ENCODE measurements at places on chromosomes 12 and 14.

GRCh38 chr12:93682846-93683261 lies 5.7 kb downstream of the CRADD start:
- no peak for DNase-seq

- DNase-seq, result no peak
Observed at GRCh38 chr14:51595881-51596455, 55.7 kb upstream of the FRMD6 start.

DNA sequence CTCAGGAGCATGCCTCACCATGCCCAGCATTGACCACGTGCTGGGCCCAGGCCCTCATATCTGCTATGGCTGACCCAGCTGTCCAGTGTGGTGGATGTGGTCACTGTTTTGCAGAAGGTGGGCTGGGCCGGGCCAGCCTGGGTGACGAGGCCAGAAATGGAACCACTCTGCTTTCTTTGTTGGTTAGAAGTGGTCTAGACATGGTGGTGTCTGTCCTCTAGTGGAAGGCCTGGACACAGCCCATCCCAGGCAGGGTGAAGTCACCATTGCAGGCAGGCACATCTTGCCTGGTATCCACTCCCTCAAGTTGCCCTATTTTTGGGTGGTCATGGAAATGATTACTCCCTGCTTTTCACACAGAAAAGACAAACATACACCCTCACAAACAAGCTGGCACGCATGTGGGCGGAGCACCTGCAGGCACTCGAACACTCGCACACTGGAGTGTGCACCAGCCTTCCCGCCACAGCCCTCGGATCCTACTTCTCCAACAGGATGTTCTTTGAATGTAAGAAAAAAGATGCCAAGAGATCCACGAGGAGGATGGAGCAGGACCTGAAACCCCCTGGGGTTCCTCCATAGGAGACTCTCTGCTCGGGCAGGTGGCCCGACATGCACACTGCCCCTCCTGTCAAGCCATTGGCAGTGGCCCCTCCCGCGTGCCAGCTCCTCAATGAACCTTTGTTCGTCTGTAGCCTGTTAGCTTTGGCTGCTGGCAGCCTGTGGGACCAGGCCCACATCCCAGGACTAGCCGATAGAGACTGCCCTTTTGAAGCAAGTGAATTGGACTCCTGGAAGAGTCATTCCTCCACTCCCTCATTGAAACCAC lies 38.4 kb downstream of the MLXIP start:
- DNase-seq, result no peak

DNA sequence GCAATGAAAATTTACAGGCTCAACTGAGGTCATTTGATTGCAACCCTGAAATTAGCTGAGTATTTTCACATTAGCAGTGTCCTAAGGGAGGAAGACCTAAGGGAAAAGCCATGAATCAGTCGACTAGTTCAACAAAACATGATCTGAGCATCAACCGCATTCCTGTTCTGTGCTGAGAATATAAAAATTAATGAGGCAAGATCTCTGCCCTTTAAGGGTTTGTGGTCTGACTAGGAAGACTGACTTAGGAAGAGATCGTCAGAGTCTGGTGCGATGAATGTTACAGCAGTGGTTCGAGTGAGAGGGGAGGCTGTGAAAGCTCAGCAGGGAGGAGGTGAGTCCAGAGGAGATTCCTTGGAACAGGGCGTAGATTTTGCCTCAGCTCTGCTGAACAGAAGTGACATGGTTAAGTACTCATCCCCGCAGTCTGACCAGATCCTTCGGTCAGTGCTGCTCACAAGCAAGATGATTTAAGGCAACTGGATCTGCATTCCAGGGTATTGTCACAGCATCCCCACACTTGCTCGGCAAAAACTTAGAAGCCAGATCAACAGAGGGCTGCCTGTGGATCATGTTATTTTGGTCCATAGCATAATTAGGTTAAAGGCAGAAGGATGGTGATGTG lies 49.6 kb downstream of the BMAL2 start:
- DNase-seq, result no peak

GRCh38 chr14:80942191-80942600 lies 658 bp upstream of the CEP128 start:
- DNase-seq, result no peak

GRCh38 chr14:59419303-59419702 lies 45.9 kb downstream of the GPR135 start:
- DNase-seq, result no peak

DNA sequence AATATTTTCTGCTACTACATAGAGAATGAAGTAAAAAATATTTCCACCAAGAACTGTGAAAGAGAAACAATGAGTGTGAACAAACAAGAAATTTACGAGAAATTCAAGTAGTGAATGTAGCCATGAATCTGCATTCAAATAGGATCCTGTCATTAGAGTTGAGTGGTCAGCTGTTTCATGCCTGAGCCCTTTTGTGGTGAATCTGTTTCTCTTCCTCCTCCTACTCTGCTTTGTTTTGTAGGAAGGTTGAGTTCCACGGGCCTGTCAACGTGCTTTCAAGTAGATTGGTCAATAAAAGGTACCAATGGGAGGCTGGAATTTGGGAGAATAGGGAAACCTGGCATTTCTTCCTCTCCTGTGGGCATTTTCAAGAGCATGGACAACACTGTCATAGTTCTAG lies 1749.6 kb upstream of the FLRT2 start:
- no peak for DNase-seq

DNA sequence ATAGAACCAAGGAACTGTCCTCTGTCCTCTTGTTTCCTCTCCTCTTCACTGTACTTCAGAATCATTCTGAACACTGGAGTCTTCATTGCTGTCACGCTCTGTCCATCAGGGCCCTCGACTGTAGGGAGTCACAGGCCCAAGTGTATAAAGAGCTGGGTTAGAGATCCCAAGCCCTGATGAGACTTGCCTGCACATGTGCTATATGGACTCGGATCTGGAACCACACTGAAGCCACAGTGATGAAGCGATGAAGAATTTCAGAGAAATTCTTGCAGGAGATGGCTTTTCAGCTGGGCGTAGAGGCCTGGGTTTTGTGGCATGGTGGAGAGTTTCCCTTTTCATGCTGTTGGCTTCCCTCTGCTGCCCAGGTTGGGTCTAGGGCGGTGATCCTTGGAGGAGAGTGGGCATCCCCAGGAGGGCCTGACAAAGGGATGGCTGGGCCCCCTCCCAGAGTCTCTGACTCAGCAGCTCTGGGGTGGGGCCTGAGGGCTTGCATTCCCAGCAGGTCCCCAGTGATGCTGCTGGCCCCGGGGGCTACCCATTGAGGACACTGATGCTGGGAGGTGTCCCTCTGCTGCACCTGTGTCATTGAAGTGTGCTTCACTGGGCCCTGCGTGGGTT lies 39.6 kb upstream of the YY1 start:
- no peak for DNase-seq

DNA sequence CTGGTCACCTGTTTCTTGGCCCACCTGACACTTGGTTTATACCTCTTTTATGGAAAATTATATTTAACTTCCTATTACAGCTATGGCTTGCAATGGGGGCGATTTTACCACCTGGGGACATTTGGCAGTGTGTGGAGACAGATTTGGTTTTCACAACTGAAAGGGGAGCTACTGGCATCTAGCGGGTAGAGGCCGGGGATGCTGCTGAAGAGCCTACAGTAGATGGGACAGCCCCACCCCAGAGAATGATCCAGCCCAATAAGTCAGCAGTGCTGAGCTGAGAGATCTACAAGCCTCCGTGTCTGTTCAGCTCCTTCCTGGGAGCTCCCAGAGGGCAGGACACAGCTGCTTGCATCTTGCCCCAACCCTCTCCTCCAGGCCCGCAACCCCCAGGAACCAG lies 302.8 kb downstream of the CACNA1C start:
- DNase-seq, result no peak

DNA sequence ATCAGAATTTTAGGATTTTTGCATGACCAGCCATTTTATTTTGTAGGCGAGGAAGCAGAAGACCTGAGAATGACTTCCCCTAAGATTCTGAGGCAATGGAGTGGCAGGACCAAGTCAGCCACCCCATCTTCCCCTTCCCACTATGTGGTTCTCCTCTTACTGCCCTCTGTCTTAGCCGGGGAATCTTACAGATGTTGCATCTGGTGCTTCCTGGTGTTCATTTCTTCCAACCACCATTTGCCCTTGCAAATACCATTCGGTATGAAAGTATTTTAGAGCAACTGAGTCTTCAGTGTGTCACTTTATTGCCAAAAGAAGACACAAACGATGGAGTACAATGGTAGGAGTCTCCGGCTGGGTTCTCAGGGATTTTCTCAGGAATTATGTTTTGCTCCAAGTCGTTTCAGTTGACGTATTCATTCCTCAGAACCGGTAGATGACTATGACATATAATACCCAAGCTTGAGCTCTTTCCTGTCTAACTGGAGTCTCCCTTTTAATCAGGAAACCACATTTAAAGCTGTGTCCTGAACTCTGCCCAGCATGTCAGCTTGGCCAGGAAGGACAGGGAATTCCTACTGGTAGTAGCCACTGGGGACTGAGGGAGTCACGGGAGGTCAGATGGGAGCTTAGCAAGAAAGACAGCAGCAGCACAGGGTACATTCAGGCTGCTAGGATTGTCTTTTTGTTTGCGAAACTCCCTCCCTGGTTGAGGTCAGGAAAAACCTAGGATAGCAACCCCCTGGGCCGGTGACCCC lies 87.0 kb downstream of the SAMD4A start:
- DNase-seq, result peak; percentile 66

- DNase-seq, result no peak
Observed at GRCh38 chr12:66236969-66237368, 48.0 kb downstream of the IRAK3 start.

DNA sequence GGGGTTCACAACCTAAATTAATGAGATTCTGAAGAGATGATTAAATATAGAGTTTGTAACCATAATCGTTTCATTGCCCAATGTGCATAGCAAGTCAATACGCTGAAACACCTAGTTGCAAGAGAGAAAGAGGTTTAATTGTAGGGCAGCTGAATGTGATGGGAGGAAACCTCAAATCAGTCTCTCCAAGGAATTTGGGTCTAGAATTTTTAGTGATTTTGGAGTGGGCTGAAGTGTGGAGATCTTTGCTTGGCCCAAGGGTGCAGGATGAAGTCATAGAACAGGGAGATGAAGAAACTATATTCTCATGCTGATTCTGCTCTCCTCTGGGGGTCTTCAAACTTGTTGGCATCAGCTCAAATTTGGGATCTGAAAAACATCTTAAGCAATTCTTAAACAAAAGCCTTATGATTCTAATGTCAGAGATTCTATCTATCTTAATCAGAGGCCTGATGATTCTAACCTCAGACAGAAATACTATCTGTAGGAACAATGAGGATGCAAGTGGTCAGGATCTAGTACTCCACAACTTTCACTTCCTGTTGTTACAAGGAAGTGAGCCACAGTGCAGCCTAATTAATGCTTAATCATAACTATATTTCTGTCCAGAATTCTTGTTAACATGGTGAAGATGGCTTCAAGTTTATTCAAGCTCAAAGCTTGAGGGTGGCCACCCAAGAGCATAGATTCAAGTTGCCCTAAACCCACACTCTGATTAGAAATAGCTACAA lies 80.2 kb upstream of the FUT8 start:
- no peak for DNase-seq

DNA sequence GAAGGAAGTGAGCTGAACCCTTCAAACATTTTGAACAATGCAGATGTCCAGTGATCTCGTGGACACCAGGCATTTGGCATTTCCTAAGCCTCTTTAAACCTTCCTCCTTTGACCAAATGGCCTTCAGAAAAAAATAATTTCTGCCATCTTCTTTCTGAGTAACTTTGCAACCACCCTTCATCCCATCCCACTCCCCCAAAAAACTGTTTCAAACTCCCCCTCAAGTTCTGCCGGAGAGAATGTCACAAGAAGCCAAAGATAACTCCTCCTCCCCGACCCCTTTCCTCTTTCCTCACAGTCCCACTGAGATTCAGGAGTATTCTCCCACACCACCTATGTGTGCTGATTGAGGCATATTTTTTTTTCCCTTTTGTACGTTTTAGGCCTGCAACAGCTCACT lies 1.7 kb downstream of the KSR2 start:
- DNase-seq, result no peak

GRCh38 chr12:944211-944610 lies 5.3 kb downstream of the RAD52 start:
- no peak for DNase-seq

- DNase-seq, result no peak
Observed at GRCh38 chr14:64394977-64395633, 7.0 kb downstream of the MTHFD1 start.

DNA sequence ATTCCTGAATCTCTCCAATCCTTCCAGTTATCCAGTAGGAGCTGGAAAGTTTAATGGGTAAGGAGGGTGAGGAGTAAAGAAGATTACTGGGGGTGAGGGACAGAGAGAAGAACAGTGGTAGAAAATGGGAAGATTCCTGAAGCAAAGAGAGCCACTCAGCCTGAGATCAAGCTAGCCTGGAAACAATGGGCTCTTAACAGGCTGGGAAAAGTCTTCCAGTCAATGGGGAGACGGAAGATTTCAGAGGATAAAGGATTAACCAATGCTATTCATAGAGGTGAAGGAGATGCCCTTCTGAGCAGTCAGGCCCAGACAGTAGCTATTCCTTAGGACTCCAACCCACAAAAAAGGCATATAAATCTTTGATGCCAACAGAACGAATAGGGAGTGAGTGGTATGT lies 14.8 kb downstream of the GDF11 start:
- DNase-seq, result no peak

DNA sequence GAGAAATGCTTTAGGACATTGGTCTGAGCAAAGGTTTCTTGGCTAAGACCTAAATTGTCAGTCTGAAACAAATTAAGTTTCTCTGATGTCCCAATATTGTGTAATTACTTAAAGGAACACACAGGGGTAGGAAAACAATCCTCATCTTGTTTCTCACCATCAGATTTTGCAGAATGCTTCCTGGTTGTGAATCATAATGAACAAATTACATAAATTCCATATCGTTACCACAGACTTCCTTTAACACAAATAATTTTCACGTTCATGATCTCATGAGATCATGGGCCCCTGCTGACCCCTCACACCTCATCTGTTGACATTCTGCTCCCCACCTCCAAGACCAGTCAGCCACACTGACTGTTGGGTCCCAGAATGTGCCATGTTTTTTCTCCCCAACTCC lies 194.1 kb downstream of the MON2 start:
- peak; percentile 18 for DNase-seq

GRCh38 chr12:117365049-117365616 lies 3.7 kb upstream of the NOS1 start:
- no peak for DNase-seq

DNA sequence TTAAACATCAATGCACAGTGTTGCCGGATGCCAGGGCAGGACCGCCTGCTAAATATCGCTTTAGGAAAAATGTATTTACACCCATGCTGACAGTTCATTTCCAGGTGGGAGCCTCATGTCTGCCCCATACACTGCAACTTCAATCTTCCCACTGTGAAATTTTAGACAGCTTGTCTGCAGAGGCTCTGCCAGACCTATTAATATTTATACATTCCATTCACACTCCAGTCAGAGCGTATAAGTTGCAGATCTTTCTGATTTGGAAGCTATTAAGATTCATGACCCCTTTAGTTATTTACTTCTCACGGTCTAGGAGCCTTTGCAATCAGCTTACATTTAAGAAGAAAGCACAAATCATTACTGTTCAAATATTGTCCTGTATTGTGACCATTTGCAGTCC lies 357.4 kb downstream of the ATP23 start:
- no peak for DNase-seq

- DNase-seq, result no peak
Observed at GRCh38 chr12:66800046-66800445, 121.2 kb upstream of the GRIP1 start.

Measured in urothelium cell line (cell line).